GM23248 (cell line): ENCODE measurements at places on chromosomes 7 and 10. TPM values are rescaled to one million over a fixed set of nuclear protein-coding genes. Genes with fewer than 3 reads are reported as not detected.

DNA sequence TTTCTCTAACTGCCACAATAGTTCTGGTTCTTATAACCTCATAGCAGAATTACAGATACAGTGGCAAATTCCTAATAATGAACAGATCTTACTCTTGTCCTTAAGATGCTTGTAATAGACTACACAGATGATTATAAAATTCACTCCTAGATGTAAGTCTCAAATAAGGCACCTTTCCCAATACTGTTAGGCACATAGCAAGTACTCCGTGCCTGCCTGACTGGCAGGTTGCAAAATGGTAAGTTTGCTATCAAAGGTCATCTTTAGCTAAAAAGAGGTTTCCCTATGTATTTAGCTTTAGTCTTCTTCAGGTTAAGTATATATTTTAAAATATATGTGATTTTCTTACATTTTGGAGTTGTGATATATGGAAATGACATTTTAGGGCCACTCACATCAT is 50.4 kb upstream of the FHIP2A start:
- H3K27me3 ChIP-seq: peaks cover 28% of the 10 kb centered on the region
- no peak overlapping the region for H3K27ac ChIP-seq
- H3K4me3 ChIP-seq: no peak overlapping the region
- no peak for DNase-seq
- H3K4me1 ChIP-seq: peaks cover 4% of the 10 kb centered on the region; the same call in 1 of the 2 replicates
- no peaks in the 10 kb centered on the region for H3K36me3 ChIP-seq

DNA sequence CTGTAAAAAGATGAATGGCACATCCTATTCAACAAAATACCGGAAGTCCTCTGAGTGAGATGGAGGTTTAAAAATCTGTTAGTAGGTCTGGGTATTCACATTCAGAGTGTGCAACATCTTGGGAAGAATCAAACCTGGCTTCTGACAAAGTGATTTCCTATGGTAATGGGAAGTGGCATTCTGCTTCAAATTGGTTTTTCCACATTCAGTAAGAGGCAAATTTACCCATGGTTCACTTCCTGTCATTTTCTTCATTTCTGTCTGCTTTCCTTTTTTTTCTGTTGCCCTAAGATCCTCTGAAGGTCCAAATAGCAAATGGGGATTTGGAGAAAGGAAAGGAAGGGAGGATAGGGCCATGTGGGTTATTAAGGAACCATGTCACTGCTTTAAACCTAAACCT is 218.3 kb downstream of the DOCK4 start:
- no peak overlapping the region for H3K4me3 ChIP-seq
- no peak overlapping the region for H3K27ac ChIP-seq
- DNase-seq: no peak
- no peaks in the 10 kb centered on the region for H3K27me3 ChIP-seq
- no peaks in the 10 kb centered on the region for H3K36me3 ChIP-seq
- H3K4me1 ChIP-seq: peaks cover 12% of the 10 kb centered on the region

DNA sequence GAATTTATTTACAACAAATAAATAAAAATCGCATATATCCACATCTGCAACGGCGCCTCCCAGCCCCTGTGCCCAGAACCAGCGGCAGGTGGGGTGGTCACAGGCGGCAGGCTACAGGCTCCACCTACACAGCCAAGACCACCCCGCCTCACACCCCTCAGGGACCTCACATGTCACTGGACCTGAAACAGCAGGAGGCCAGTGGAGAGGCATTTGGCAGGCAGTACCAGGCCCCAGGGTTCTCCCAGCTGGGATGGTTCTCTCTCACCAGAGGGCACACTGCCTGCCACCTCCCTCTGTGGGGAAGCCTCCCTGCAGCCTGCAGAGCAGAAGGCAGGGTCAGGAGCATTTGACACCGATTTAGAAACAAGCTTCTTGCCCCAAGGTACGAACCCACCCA is 81.5 kb downstream of the MAD1L1 start:
- no peaks in the 10 kb centered on the region for H3K4me1 ChIP-seq
- no peak overlapping the region for H3K27ac ChIP-seq
- H3K4me3 ChIP-seq: no peak overlapping the region
- no peaks in the 10 kb centered on the region for H3K27me3 ChIP-seq
- no peak for DNase-seq

DNA sequence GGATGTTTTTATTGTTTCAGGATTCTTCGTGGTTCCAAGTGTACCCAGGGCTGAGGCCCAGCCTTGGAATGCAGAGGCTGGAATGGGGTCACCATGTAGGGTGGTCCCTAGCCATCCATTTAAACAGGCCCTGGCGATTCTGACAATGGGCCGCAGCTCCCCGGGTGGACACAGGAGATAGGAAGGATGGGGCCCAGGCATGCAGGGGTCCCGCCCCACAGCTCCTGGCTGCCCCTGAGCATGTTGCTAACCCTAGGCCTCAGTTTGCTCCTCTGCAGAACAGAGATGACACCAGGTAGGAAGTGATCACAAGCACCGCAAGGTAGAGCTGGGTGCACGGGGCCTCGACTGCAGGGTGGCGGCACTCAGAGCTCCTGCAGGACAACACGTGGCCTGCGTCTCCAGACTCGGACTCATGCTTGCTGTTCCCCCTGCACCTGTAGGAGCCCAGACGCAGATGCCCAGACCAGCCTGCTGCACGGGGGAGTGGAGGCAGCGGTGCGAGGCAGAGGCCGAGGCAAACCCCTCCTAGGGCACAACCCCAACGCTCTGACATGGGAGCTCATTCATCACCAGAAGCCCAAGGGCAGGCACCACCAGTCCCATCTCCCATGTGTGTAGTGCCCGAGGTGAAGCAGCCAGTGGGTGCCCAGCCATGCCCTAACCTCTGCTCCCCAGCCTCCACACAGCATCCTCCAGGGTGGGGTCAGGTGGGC is 25.5 kb downstream of the VIPR2 start:
- H3K27me3 ChIP-seq: no peaks in the 10 kb centered on the region
- no peak overlapping the region for H3K4me3 ChIP-seq
- DNase-seq: no peak
- H3K4me1 ChIP-seq: no peaks in the 10 kb centered on the region

DNA sequence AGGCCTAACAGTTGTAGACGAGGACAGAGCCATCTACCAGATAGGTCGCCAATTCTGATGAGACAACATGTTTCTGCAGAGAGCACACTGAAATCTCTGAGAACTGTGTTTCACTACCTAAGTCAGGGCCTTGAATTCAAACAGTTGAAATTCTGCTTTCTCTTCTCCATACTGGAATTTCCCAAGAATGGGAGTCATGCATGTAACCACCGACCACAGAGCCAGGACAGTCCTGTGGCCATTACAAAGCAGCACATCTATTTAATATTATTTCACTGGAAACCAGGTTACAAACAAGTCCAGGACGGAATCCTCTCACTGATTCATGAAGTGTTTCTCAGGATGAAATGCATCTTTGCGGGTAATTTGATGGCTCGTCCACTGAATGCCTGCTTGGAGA is 62.0 kb upstream of the ST8SIA6 start:
- H3K27me3 ChIP-seq: no peaks in the 10 kb centered on the region
- no peaks in the 10 kb centered on the region for H3K36me3 ChIP-seq
- H3K4me3 ChIP-seq: no peak overlapping the region
- H3K27ac ChIP-seq: no peak overlapping the region
- H3K4me1 ChIP-seq: peaks cover 21% of the 10 kb centered on the region
- peak; percentile 25 for DNase-seq

The FBXL13 gene
- polyA plus RNA-seq: 0.24 and 0.37 TPM in 2 replicates
